SK-MEL-5 (cell line): ENCODE measurements at places on chromosomes 1 and 21.

GRCh38 chr21:46456750-46457149 lies 1.9 kb upstream of the DIP2A start:
- no peak for DNase-seq

GRCh38 chr1:8378178-8378577 lies 60.3 kb downstream of the SLC45A1 start:
- DNase-seq, result no peak

DNA sequence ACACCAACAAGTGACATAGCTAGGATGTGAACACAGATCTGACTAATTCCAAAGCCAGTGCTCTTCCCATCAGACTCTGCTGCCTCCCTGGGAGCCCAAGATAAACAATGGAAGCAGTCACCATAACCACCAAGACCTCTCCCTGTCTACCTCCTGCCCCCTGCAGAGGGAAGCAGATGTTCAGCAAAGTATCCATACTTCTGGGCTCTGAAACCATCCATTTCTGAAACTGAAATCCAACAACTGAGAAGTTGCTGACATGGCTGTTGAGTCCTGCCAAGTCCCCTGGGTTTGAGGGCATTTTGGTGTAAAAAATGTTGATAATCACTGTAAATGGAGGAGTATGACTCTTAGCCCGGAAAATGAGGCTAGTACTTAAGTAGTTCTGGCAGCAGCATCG lies 102.1 kb downstream of the TYW3 start:
- no peak for DNase-seq

GRCh38 chr1:161173711-161174110 lies 3.6 kb downstream of the B4GALT3 start:
- no peak for DNase-seq

DNA sequence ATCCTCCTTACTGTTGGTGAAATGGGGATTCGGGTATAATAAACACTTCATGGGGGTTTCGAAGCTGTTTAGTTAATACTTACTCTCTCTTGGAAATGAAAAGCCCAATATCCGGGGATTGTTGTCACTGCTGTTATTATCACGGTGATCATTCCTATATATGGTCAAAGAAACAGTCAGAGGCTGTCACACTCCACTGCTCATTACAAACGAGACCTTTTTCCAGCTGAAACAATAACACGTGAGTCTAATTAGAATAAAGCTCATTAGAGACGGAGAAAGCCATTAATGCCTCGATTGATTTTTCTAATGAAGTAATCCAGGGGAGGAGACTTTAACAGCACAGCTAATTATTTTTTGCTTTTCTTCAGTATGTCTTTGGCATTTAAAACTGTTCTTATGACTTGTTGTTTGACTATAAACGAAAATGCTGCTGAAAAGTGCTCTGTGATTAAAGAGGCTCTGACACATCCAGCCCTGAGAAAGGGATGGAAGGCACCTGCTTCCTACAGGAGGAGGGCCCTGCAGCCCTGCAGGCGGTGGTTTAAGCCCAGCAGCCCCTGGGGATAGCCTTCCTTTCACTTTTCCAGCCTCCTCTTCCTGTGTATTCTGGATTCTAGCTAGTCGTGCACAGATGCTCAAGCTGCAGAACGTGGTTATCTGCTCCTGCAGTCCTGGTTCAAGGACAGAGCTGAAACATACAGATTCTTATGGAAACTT lies 143.6 kb downstream of the EDEM3 start:
- DNase-seq, result no peak

- DNase-seq, result no peak
Measured at GRCh38 chr1:232835166-232835565, 29.9 kb downstream of the MAP10 start.

- DNase-seq, result no peak
Measured at GRCh38 chr1:183780159-183780558, 24.8 kb upstream of the RGL1 start.

- DNase-seq, result no peak
Measured at GRCh38 chr1:200226268-200226968, 183.4 kb downstream of the ZNF281 start.

DNA sequence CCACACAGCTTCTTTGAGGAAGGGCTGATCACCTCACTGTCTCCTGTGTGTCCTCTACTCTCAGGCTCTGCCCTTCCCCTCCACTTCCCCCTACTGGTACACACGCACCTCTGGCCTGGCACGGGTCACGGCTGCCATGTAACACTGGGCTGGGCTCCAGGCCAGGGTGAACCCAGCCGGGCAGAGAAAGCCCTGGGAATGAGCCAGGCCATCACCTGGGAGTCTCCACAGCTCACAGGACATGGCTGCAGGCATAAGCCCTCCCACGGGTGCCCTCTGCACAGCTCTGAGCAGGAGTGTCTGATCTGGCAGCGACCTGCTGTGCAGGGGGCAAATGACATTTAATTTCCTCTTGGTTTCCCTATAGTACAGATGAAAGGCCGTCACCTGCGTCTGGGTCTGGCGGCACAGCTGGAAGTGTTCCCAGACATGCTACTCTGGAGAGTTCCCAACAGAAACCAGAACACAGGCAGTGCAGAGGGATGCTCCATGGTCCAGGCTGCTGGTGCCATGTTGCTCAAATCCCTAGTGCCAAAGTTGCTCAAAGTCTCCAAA lies 61.2 kb downstream of the ERI3 start:
- DNase-seq, result no peak

DNA sequence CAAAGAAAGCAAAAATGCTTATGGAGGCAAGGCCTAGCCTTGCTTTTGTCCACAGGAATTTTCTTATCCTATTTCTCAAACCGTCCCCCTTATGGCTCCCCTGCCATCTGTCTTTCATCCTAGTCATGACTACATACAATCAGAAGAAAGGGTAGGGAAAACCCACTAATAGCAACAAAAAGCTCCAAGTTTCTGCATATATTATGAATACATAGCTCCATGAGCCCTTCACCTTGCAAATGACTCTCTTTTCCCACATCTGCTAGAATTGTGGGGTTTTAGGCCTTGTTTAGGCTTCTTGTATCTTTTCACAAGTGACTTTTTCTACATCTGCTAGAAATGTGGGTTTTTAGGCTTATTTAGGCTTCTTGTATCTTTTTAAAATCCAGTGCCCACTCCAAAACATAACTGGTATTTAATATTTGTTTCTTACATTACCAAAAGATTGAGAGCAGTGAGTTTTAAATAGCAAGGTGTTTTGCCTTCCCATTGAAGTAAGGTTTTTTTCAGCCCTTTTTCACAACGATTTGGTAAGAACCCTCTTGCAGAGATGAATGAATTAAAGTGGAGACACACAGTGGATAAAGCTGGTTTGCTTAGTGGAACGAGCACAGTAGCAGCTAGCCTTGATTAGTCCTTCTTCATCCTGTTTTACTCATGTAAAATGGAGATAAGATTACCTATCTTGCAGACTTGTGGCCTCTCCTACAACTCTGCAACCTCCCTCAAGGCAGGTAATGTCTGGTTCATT lies 4.4 kb downstream of the GADD45A start:
- DNase-seq, result no peak

GRCh38 chr1:86277936-86278335 lies 118.2 kb downstream of the ODF2L start:
- DNase-seq, result peak; percentile 79

DNA sequence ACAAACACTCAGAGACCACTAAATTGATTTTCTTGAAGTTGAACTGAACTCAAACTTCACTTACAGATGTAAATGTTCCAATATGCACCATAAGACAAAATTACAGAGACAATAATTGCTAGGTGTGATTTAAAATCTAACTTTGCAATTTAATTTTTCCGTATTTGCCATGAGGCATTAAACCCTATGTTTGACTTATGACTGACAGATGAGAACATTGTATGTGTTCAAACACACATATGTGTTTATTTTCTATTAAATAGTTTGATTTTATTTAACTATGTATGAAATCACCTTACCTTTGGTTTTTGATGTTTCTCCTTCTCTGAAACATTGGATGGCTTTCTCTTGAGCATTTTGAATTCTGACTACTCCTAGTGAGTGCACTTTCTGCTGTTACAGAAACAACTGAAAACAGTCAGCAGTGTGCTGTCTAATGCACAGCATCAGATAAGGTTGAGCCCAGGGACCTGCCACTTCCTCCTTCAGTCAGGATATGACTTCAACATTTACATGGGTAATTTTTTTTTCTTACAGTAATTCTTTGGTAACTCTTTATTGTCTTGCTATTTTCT lies at the start of gene SAMSN1:
Gene SAMSN1, minus strand, starts transcription at position 410 of the 575 bp plus-strand sequence. Its CDS starts 54 bp downstream, at position 356.
- DNase-seq, result no peak

- no peak for DNase-seq
Measured at GRCh38 chr1:8981169-8981568, 35.5 kb downstream of the CA6 start.

DNA sequence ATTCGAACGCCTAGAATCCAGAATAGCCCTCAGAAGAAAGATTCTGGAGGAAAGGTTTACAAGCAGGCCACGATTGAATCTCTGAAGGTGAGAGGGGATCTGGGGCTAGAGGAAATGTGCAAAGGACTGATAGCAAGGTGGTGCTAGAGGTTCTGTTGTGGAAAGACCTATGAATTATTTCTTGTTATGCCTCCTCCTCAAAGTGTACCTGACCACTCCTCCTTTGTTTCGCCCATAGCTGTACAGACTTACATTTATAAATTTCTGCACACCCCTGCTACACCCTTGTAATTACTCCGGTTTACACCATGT lies 986 bp downstream of the TCEANC2 start:
- DNase-seq, result no peak

GRCh38 chr1:210250998-210251679 lies 18.5 kb downstream of the SERTAD4 start:
- no peak for DNase-seq

DNA sequence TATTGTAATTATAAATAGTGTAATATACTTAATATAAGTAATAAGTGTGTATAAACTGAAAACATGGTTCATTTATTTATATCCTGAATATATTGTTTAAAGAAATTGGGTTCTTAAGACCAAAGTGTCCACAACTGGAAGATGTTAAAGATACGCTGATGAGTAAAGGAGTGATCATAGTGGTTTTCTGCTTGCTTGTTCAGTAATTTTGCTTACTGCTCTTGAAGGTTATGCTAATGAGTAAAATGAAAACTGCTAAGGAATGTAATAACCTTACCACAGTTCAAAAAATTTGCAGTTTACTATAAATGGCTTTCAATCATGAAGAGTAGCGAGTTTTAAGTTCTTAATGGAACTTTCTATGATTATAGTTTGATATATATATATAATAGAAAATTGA lies 22.0 kb downstream of the DONSON start:
- no peak for DNase-seq

- no peak for DNase-seq
Measured at GRCh38 chr1:61055110-61055614, 27.2 kb upstream of the NFIA start.

GRCh38 chr1:160844447-160845232 lies 18.0 kb downstream of the CD244 start:
- no peak for DNase-seq

GRCh38 chr21:25341981-25342380 lies 265.3 kb downstream of the MRPL39 start:
- peak; percentile 38 for DNase-seq

- no peak for DNase-seq
Measured at GRCh38 chr1:71222668-71223067, 141.8 kb upstream of the ZRANB2 start.

DNA sequence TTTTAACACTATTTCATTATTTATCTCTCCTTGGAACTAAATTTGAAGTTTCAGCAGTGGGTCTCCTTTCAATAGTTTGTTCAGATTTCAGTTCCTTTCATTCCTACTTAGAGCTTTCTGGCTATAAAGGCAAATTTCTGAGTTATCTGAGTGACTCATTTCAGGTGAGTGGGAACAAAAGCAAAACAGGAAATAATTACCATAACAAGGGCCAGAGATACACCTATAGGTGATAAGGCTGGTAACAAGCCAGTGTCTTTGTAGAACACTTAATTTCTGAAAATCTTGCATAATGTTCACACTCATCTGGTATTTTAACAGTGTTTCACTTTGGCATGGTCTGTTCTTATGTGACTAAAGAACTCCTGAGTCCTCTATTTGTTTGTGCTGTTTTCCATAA lies 64.5 kb upstream of the PRRC2C start:
- DNase-seq, result no peak

- DNase-seq, result no peak
Measured at GRCh38 chr1:206497774-206498173, 9.6 kb upstream of the RASSF5 start.

DNA sequence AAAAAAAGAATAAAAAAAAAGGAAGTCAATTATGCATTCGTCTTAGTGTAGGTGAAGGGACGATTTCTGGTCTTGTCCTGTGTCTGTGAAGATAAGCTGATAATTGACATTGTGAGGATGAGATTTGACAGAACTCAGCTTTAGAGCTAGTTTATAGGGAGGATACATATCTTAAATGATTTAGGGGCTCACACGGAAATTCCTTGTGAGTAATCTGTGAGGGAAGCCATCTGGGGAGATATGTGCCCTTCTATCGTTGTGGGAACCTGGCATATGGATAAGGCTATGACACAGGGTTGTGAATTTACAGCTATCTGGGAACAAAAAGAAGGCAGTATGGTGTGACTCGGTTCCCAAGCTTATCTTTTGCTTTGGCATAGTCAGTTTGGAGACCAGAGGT lies 71.1 kb downstream of the RABGAP1L start:
- no peak for DNase-seq

DNA sequence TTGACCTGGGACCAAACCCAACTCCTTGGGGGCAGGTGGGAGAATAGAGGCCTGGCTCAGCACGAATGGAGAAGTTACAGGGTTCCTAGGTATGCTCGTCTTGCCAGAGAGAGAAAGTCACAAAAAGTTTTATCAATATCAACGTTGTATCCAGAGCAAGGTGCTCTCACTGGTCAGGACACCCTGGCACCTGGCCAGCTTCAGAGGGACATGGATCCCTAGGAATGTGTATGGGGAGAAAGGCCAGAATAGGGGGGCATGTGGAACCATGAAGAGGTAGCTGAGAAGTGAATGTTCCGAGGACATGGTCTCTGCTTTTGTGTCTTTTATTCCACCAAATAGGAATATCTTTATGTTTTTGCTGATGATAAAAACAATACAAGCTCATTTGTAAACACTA lies 9.4 kb upstream of the POU3F1 start:
- DNase-seq, result no peak

GRCh38 chr1:38446936-38447335 lies 400.3 kb upstream of the POU3F1 start:
- DNase-seq, result no peak

DNA sequence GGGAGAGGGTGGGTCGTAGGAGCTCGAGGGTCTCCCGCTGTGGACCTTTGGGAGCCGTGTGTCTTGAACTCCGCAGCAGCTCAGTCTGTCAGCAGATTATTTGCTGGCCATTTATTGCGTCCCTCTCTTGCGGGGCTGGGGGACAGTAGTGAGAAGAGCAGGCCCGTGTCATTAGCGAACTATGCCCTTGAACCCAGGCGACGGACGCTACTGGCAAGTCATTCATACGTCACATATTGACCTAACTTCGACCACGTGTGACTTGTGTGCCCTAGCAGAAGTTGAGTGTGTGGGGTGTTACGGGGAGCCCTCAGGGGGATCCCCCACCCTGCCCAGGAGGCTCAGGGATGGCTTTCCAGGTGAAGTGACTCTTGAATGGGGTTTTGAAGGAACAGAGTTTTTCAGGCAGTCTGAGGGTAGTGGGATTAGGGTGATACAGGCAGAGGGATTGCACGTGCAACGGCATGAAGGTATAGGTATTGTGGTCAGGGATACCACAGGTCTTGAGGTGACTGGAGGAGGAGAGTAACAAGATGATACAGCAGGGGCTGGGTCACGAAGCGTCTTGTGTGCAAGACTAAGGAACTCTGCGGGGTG lies 13.0 kb downstream of the RCC1 start:
- no peak for DNase-seq
